ENCODE measurements at places on chromosomes 3 and 15. TPM values are rescaled to one million over a fixed set of nuclear protein-coding genes. Genes with fewer than 3 reads are reported as not detected.
A peak's percentile ranks its signal among the peaks of the same experiment; 100 is the strongest.

Gene ABHD17C
- total RNA-seq, result 1.6 TPM

DNA sequence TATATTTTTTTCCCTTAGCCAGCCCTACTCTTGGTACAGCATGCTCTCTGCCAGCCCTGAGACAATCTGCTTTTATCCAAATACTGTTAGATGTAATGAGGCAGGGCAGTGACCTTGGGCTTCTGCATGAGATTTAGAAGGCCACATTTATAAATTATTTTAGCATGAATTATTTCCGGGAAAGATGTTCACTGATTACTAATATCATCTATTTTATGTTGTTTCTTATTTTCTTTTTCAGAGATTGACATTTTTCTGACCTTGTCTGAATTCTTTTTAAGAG is 23.1 kb downstream of the CRTC3 start:
- no peak for DNase-seq

Gene PIERCE2
- total RNA-seq, result not detected

Gene FBLN2
- 2.7 TPM for total RNA-seq

DNA sequence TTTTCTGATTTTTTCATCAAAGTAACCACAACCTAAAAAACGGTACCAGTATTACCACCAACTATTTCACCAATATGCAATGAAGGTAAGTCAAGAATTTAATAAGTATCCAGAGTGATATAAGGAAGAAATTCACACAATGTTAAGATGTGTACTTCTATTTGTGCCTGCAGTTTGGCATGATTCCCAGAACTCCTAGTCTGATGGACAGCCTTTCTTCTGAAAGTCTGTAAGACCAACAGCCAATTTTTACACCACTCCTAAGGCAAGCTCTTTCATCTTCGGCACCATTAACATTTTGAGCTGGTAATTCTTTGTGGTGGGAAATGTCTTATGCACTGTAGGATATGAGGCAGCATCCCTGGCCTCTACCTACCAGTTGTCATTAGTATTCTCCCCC is 108.3 kb downstream of the VPS13C start:
- no peak for DNase-seq

DNA sequence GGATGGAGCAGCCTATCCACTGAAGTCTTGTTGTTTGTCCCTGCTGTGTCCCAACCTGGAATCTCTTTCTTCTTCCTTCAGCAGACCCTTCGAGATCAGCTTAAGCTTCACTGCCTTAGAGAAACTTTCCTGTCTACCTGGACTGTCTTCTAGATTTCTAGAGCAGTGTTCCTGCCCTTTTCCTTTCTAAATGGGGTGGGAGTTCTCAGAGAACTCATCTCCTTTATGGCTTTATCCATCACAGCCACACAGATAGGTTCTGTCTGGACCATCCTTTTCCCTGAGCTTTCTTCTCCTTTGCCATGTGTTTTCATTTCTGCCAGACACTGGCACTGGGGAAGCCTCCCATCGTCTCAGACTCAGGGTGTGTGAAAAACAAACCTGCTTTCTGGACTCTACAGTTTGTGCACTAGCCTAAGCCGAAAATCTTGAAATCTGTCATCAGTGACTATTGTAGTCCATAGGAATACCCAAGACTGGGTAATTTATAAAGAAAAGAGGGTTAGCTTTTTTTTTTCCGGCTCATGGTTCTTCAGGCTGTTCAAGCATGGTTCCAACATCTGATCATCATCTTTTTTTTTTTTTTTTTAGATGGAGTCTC is 177.5 kb downstream of the PGPEP1L start:
- DNase-seq, result no peak

Gene ECE2
- not detected for total RNA-seq

DNA sequence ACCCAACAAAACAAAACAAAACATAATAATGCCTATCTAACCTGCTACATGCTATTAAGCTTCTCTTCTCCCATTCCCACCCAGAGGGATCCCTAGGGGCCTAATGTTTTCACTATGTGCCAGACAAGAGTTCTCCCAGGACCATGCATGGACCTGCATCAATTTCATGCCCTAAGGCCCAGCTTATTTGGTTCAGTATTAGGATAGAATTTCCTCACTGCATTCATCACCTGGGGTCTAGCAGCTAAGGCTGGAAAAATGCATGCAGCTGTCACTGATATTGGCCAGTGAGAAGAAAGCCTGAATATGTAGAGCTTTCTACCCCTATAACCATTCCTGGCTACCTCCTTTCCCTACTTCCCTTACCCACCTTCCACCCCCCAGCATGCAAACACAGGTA is 2.0 kb upstream of the HCLS1 start:
- DNase-seq, result no peak

Gene C2CD4A
- not detected for total RNA-seq

DNA sequence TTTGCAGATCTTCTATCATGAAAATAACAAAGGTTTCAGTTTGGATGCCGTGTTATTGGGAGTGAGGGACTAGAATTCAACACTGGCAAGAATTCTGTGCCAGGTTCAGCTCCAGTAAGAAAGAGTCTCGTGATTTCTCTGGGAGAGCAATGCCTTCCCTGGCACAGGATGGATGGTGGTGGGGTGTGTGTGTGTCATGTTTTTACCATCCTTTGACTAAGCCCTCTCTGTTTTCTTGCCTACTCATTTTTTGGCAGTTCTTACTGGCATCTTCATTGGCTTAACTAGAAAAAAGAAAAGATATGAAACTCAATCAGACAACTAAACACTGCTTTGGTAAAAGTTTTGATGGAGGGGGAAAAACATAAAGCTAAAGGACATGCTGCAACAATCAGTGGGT is 86.6 kb downstream of the FMN1 start:
- no peak for DNase-seq

GRCh38 chr15:57422113-57422754 is 45.9 kb downstream of the CGNL1 start:
- no peak for DNase-seq

Gene IL17RD
- total RNA-seq, result not detected

GRCh38 chr3:32481791-32482631 is 20.6 kb downstream of the CMTM6 start:
- no peak for DNase-seq

DNA sequence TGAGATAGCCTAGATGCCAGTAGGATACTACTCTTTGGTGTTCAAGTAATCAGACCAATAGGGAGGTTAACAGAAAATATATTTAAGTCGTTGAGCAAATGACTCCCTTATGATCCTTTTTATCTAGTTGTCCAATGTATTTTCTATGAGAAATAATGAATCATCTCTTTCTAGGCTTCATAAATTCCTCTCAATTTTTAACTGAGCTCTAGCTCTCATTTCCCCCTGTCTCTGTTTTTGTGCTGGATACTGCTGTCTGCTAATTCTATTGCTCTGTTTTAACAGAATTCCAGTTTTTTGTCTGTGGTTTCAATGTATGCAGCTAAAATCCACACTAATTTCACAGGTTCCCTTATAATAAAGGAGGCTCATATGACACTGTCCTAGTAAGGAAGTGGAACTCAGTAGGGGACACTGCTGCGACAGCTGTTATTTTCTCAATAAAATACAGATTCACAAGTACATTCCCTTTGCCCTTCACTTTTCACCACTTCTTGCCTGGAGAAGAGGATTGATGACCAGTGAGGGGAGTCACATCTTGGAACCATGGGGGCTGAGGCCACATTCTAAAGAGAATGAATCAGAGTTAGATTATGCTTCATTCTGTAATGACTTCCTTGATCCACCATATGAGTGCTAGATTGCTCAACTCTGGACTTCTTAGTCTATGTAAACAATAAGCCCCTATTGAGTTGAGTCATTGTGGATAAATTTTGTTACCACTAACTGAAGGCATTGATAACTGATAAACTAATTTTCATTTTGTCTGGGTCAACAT is 558.7 kb upstream of the KCNMB2 start:
- no peak for DNase-seq

Gene TTLL13
- 1.5 TPM for total RNA-seq

DNA sequence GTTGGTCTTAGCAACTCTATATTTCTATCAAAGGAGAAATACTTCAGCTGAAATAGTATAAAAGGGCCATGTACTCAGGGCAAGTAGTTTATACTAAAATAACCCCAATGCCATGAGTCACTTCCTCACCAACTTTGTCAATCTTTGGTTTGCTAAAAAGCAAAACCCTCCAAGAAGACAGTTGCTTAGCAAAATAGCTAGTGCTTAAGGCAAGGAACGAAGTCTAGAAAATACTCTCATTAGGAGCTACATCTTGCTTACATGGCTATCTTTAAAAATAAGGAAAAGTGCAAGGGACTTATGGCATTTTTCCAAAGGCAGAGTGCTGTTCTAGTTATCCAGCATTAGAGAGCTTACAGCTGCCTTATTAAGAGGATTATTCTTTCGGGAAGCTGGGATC is 28.4 kb downstream of the P3H2 start:
- DNase-seq, result no peak

- DNase-seq, result no peak
These were observed 13.7 kb downstream of the TM4SF18 start for GRCh38 chr3:149319750-149320149.

Gene PPP1R14D
- not detected for total RNA-seq

DNA sequence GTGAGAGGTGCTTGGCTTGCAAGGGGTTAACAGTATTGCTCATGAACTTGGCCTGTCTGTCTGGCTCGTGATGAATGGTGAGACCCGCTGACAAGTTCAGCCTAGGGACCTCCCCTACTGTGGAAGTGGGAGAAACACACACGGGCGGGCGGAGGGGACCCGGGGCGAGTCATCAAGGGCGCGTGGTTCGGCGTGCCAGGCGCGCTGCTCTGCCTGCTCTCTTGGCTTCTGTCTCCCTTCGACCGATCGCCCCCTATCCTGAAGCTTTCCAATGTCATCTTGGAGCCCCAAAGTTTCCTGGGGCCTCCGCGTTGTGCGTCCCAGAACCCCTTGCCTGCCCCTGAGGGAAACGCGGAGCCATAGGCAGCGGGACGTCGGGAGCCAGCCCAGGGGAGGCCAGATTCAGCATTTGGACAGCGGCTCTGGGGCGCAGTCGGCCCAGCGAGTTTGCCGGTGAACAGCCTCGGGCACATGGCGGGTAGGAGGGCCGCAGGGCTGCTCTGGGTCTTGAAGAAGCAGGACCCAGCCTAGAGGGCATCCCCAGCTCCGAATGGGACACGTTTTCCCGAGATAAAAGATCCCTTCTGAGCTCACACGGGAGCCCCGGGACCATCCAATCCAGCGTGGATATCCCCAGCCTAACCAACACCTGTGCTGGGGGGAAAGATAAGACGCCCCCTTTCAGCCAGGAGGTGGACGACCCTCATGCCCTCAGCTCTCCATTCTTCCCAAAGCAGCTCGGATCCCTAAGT is 27.0 kb upstream of the POLG start:
- DNase-seq, result peak; percentile 77

Gene LTF
- total RNA-seq, result not detected

Gene ERICH6
- not detected for total RNA-seq

- no peak for DNase-seq
These were observed 11.7 kb downstream of the CCR1 start for GRCh38 chr3:46196261-46196957.

GRCh38 chr15:62124176-62124972 is 40.7 kb downstream of the C2CD4B start:
- no peak for DNase-seq

DNA sequence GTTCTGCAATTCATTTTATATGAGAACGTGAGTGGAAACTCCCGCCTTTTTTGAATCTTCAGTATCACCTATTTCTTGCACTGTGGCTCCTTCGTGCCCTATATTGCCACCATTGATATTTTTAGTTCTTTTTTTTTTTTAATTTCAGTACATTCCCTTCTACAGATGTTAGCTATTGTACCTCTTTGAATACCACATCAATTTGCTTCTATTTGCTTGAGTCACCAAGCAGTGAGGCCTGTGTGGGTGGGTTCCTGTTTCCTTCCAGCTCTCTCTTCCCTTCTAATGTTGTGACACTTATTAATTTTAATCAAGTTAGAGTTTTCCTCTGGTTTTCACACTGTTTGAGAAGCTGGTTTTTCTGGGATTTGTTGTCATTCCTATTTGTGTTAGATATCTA is 8.7 kb downstream of the HACD2 start:
- DNase-seq, result no peak

GRCh38 chr15:92095693-92096092 is 242.2 kb downstream of the SLCO3A1 start:
- peak; percentile 49 for DNase-seq

Gene SLC2A2
- not detected for total RNA-seq

- DNase-seq, result no peak
These were observed 137.7 kb upstream of the TMEM108 start for GRCh38 chr3:132900481-132900880.

- DNase-seq, result no peak
These were observed 58.7 kb downstream of the BOC start for GRCh38 chr3:113270068-113270467.

DNA sequence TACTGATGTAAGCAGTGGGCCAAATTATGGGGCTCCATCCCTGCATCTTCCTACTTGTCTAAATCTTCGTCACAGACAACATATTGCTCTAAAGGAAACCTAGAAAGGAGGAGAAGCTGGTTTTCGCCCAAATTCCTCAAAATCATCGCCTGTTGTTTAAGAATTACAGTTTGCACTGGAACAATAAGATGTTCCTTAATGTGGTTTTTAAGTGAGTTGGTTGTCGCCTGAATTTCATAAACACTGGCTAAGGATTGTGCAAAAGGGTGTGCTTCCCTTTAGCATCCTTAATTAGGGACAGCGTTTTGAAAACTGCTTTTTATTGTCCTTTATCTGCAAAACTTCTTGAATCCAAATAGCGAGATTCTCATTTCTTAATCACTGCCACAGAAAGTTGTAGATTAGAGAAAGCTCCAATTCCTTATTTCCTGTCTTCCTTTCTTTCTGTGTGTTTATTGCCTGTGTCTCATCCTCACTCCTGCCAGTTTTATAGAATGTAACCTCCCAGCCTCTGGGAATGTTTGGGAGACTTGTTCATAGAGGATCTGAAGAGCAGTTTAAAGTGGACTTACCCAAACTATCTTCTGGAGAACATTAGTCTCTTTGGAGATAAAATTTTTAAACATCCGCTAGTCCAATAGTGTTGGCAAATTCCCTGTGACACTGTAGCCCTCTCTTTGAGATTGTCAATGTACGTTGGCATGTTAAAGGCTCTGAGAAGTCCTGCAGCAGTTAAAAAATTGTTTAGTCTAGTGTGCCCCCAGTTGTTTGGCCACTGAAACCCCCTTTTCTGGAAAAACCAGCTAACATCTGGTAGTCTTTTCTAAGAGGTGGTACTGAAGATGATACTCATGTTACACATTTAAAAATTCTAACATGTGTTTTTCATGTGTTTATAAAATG is 50.4 kb downstream of the FLNB start:
- DNase-seq, result no peak

All from activated naive CD8-positive, alpha-beta T cell treated with anti-CD3 and anti-CD28 coated beads, Interleukin-2, amount 10 ng/mL, durations not matched to agents 7 days and 5 days (primary cell).